Bladder microvascular endothelial cell (primary cell): ENCODE measurements at places on chromosomes 3 and 15. TPM values are rescaled to one million over a fixed set of nuclear protein-coding genes. Genes with fewer than 3 reads are reported as not detected.

The GRK7 gene
- under 0.01 TPM in 1 of 2 replicates, not detected in the other for total RNA-seq

The ZMYND10 gene
- total RNA-seq: 0.16 and 0.31 TPM in 2 replicates

The CACNA2D3 gene
- not detected in 2 replicates for total RNA-seq

The TGM5 gene
- not detected in 2 replicates for total RNA-seq

The SHISA5 gene
- 93.1 and 126 TPM in 2 replicates for total RNA-seq

The EPHB1 gene
- 1.5 and 14.5 TPM in 2 replicates for total RNA-seq

The KCNMB3 gene
- total RNA-seq: 2.1 and 4.6 TPM in 2 replicates

The DISP2 gene
- under 0.01 and 0.38 TPM in 2 replicates for total RNA-seq

The ATP2B2 gene
- total RNA-seq: not detected in 2 replicates

The FGF7 gene
- total RNA-seq: not detected in 2 replicates

The GXYLT2 gene
- under 0.01 and 0.44 TPM in 2 replicates for total RNA-seq
